NCI-H1694 (cell line): ENCODE measurements at places on chromosomes 7 and 10.
A peak's percentile ranks its signal among the peaks of the same experiment; 100 is the strongest.

- no peak for DNase-seq
Measured at GRCh38 chr10:24751716-24752115, 28.0 kb upstream of the ARHGAP21 start.

GRCh38 chr10:117983961-117984360 is 62.8 kb downstream of the RAB11FIP2 start:
- DNase-seq: no peak

GRCh38 chr10:49577182-49577925 is 32.8 kb upstream of the SLC18A3 start:
- no peak for DNase-seq

DNA sequence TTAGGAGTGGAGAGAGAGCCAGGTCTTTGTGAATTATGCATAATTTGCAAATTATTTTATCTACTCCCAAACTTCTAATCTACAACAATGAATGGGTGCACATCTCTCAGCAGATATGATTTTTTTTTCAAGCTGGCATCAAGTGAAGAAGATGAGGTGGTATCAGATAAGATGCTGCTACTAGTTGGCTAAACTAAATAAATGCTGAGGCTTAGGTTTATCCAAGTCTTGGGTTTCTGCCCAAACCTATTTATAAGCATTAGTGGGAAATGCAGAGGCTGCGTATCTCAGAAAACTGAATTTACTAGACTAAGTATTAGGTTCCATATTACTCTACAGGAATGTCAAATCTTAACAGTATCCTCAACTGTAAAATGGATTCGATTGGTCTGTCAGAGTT is 703.0 kb upstream of the CELF2 start:
- no peak for DNase-seq

DNA sequence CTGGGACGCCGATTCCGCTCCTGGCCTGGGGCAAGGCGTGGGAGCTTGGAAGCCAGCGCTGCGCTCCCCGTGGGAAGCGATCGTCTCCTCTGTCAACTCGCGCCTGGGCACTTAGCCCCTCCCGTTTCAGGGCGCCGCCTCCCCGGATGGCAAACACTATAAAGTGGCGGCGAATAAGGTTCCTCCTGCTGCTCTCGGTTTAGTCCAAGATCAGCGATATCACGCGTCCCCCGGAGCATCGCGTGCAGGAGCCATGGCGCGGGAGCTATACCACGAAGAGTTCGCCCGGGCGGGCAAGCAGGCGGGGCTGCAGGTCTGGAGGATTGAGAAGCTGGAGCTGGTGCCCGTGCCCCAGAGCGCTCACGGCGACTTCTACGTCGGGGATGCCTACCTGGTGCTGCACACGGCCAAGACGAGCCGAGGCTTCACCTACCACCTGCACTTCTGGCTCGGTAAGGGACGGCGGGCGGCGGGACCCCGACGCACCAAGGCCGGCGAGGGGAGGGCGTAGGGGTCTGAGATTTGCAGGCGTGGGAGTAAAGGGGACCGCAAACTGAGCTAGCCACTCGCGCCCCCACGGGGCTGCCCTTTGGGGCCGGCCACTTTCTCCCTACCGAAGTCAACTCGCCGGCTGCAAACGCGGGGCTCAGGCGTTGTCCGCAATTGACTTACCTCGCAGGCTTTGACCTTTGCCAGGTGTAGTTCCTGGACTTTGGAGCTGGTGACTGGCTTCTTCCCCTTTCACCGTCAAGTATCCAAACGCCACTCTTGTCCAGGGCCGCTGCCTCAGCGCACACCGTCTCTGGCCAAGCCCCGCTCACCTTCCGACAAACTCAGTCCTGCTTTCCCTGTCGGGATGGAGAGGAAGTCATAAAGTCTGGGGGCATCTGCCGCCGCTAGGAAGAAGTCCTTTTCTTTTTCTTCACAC is at the start of gene SCIN:
TSS of gene SCIN (plus strand) at position 187 of the 928 bp plus-strand sequence. CDS start at position 254, 67 bp downstream.
- no peak for DNase-seq

GRCh38 chr10:110865186-110865808 is 6.4 kb upstream of the PDCD4 start:
- DNase-seq: no peak

DNA sequence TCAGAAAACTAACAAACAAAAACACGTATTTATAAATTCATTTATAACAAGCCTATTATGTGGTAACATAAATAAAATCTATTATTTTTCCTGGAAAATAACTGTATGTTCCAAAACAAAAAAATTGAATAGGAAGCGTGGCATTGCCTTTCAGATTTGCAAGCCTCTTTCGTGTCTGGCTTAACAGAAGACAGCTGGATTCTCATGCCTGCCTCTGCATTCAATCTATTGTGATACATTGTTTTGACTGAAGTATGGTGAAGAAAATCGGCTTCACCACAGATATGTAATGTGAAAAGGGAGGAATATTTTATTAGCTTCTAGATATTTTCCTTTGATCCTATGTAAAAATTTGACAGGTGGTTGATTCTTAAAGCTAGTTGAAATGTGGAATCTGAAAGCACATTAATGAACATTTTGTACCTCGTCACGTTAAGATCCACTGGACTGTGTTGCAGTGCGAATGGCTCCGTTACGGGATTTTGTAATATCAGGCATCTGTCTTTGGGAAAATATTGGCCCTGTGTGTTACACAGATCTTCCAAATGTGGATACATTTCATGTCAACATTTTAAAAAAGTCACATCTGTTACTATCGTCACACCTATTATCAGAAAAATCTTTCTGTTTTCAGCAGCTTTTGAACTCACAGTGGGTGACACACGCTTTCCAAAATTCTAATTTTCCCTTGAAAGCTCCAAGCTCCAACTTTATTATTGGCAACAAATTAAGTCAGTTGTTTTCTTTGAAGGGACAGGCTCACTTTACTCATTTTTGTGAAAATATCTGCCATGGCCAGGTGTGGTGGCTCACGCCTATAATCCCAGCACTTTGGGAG is 26.2 kb downstream of the PALD1 start:
- DNase-seq: no peak

DNA sequence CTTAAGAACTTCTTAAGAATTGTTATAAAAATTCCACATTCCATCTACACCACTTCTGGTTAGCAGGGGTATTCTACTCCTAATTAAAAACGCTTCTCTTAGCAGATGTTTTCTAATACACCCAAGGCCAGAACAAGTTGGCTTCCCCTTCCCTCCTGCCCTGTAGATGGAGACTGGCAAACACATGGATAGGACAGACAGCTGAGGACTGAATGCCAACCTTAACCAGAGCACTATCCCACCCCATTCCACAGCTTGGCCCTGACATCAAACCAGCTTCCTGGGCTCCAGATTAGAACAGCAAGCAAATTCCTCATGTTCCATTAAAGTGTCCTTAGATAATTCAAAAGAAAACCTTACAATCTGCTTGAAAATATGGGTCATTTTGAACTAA is 56.6 kb upstream of the IL6 start:
- DNase-seq: no peak

DNA sequence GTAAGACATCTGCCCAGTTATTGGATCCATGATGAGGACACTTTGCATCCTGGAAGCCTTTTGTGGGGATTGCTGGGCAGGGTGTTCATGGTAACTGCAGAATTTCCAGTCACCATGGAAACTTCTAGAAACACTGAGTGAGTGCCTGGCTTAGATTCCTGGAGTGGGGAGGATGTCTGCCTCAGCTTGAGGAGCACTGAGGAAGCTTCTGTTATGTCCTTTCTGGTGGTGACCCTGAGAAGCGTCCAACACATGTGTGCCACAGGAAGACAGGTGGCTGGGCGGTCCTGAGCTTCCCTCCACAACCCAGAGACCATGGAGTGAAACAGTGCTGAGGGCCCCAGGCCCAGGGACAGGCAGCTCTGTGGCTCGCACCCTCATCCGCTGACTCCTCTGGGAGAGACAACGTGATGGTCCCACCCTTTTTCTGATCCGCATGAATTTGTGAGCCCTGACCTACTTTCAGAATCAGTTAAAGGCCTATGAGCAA is 191.8 kb upstream of the CXCL12 start:
- no peak for DNase-seq

DNA sequence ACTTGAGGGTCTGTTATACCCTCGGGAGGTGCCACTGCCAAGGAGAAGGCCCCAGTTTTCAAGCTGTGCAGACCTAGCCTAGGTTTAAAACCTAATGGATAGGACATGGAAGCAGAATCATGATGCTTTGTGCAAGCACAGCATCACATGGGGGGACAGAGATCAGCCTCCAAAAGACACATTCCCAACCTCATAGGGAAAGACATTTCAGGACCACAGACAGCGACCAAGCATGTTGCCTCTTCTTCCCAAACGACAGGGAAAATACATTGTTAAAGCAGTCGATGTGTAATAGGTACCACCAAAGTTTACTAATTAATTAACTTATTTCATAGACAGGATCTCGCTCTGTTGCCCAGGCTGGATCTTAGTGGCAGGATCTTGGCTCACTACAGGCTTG is 573.9 kb downstream of the TCERG1L start:
- DNase-seq: no peak

- DNase-seq: no peak
Measured at GRCh38 chr10:6233725-6234277, 31.1 kb downstream of the PFKFB3 start.

DNA sequence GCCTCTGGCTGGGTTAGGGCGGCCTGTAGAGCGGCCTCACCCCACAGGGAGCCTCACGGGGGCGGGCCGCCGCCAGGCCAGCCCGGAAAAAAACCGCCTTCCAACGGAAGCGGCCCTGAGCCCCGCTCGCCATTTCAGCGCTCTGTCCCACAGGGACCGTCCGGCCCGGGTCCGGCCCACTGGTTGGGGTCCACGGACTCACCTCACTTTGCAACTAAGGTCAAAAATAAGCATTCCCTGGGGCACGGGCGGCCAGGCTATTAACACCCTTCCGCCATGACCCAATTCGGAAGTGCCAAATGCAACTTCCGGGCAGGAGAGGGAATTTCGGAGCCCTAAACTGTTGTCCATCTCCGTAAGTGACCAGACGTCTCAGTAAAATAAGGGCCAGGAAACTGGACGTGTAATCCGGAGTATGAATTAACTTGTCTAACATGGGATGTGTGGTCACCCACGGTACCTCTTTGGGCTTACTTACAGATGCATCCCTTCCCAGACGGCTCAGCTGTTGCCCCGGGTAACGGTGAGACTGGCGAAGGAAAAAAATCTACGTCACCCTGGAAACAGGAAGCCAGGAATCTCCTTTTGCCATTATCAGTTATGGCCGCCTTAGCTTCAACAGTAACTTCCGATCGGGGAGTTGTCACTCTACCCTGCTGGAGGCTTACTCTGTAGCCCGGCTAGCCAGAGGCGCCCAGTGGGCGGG is at the start of gene BBIP1:
TSS of gene BBIP1 (minus strand) at position 538 of the 706 bp plus-strand sequence. CDS start 1,023 bp downstream, outside the sequence.
- peak; percentile 99 for DNase-seq

DNA sequence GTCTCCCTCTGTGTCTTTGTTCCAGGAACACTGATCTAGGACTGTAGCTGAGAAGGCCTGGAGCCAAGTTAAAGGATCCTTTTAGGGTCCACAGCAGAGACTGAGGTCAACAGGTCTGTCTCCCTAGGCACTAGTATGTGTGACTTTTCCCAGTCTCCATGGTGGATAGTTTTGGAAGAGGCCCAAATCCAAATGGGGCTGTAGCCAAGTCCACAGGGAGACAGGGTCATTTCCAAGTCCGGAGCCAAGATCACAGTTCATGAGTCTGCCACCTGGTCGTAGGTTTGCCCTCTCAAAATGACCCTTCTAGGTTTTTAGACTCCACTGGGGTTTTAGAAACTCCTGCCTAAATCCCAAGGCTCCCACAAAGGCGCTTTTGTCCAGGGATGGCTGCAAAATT is 16.8 kb downstream of the ZNF277 start:
- no peak for DNase-seq

GRCh38 chr7:105779856-105780780 is 96.3 kb downstream of the ATXN7L1 start:
- peak; percentile 81 for DNase-seq

DNA sequence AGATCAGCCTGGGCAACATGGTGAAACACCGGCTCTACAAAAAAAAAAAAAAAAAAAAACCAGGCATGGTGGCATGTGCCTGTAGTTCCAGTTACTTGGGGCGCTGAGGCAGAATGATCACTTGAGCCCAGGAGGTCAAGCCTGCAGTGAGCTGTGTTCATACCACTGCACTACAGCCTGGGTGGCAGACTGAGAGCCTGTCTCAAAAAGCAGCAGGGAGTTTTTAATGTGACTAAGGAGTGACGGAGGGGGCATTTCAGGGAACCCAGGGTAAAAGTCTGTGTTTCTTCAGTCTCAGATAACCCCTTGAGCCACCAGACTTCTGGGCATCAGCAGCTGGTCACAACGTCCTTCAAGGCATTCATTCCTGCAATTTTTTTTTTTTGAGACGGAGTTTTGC is 2.2 kb upstream of the C10orf95 start:
- no peak for DNase-seq

- no peak for DNase-seq
Measured at GRCh38 chr10:85612378-85612775, 754.2 kb downstream of the GRID1 start.

DNA sequence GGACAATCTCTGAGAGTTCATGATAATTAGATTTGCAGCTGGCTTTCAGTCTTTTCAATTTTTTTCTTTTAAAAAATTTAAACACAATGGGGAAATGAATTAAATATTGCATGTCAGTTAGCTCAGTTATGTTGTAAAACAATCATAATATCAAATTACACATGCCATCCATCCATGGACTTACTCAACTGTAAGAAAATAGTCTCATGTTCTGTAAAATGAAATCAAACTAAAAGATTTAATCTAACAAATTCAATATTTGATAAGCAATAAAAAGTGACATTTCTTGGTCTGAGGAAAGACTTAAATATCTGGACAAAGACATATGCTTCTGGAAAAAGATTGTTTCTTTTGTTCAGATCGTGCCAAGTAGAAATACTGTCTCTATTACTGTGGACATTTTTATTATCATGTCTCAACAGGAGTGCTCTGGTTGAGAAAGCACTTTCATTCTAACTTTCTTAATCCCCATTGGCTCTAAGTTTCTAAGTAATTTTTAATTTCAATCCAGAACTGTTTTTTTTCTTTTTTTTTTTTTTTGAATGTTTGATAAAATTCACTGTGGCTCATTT is 179.2 kb upstream of the FAM3C start:
- DNase-seq: no peak

DNA sequence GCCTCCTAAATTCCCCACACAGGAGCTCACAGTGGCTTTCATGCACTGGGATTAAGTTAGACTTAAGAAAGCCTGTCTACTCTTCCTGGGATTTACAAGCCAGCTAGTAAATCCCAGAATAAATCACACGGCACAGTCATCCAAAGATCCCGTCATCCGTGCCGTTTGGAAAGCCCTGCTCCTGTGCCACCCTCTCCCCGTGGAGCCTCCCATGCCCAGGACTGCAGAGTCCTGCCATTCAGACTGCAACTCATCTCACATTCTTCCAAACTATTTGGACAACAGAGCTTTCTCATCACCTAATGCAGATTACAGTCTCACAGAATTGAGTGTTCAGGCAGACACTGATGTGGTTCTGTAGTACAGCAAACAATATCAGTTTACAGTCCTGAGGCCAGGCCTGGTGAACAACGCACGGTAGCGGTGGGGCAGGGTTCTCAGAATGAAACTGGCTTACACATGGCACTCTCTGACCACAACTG is 166.5 kb downstream of the EGFR start:
- DNase-seq: no peak

DNA sequence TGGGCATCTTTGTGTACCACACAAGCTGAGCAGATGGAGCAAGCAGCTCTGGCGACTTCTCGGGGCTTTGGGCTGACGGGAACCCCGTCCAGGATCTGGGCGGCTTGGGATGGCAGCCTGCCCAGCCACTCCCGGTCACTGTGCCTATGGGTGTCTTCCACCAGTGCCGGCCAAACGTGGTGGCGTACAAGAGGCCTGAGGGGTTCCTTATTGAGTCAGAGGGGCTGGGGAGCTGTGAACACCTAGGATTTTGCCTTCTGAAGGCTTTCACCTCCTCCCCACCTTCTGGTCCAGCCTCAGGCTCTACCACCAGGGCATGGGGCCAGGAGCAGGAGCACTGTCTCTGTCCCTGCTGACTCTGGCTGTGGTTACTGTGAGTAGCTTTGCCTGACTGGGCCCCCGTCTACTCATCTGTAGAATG is 71.8 kb upstream of the PPIF start:
- DNase-seq: no peak
